ENCODE measurements at places on chromosomes 13 and 19.
A peak's percentile ranks its signal among the peaks of the same experiment; 100 is the strongest.

- DNase-seq, result no peak
Observed at GRCh38 chr19:14818588-14818987, 16.4 kb downstream of the OR7A5 start.

DNA sequence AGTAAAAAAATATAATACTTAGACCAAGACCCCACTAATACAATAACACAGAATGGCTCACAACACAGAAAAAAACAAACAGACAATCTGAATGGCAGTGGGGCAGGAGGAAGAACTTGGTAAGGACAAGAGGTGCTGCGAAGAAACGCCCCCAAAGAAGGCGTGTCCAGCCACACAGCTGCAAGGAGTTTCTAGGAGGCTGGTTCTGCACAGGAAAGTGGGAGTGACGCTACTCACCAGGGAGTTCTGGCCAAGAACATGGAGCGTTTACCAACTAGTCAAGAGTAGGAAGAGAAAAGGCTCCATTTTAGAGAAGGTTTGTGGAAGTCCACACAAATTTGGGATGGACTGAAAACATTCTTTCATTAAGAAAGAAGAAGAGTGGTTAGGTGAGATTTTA lies 95.3 kb upstream of the SLC15A1 start:
- DNase-seq, result no peak

DNA sequence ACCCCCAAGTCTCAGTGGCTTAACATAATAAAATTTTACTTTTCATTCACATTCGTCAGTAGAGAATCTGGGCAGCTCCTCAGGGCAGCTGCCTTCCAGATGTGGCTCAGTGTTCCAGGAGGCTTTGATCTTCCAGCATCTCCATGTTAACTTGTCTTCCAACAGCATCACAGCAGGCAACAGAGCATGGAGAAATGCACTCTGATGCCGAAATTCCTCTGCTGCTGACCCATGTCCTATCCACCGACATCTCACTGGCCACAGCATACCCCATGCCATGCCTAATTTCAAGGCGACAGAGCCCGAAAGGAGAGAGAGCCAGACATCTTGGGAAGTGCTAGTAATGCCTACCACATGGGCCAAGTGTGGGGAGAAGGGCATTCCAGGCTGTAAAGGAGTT lies 64.9 kb upstream of the MEDAG start:
- DNase-seq, result no peak

- DNase-seq, result peak; percentile 25
Observed at GRCh38 chr13:113489549-113490495, 689 bp downstream of the DCUN1D2 start.

DNA sequence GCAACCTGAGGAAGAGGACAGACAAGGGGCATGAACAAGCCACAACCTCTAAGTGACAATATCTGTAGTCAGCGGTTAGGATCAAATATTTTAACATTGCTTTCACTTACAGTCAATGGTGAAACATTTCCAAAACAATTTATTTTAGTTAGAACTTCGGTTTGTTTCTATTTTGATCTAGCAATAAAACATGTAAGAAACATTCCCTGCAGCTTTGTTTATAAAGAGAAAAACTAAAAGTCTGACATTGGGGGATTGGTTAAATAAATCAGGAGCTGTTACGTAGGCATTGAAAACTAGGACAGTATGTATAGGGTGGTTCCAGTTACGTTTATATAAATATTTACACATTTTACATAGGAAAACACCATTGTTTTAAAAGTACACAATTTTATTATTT lies 3.4 kb downstream of the URI1 start:
- DNase-seq, result no peak

GRCh38 chr13:74062933-74063332 lies 71.3 kb downstream of the KLF12 start:
- peak; percentile 3 for DNase-seq

DNA sequence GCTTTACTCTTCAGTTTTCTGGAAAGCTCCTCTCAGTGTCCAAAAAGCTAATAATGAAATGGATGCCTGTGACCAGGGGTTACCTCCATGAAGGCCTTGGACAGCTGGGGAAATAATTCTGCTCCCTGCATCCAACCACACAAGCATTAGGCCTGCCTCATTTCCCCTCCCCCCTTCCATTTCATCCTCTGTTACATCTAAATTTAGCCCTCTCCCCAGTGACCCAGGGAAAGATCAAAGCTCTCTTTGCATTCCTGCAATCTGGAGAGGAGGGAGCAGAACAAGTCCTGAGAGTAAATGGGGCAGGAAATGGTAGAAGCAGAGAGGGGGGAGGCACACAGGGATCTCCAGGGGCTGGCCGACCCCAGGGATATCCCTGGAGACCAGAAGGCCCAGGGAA lies 452.7 kb downstream of the TSHZ3 start:
- DNase-seq, result no peak

- DNase-seq, result no peak
Observed at GRCh38 chr13:97932036-97932435, 21.4 kb upstream of the IPO5 start.

DNA sequence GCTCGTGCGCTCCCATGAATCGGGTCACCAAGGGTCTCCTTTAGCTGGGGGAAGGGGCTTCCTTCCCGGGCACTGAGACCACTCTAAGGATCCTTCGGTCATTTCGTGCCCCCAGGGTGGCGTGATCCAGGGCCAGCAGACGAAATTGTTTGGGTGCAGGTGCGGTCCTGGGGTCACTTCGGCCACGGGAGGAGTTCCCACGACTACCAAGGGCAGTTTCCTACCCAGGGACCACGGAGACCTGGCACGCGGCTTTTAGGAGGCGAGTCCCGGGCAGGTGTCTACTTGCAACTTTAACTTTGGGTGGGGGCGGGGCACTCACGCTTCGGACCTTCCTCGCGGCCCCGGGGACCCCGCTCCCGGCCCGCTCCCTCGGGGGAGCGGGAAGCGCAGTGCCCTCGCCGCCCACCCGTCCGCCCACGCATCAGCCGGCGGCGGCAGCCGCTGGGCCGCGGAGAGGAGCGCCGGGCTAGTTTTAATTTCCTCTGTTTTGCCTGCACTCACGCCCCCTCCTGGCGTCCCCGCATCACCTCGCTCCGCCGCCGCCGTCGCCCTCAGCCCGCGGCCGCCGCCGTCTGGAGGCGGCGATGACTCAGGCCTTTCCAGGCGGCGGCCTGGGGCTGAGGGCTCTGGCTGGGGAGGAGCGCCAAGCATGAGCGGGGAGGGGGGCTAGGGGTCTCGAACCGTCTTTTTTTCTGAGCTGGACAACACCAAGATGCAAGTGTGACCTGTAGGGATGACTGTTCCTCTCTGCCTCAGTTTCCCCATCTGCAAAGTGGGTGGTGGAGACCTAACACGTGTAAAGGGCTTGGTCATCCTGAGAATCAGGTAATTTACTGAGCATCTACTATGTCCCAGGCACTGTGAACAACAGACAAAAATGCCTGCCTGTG lies 21.8 kb downstream of the OLFM2 start:
- peak; percentile 74 for DNase-seq

- DNase-seq, result no peak
Observed at GRCh38 chr19:19871932-19872331, 6.2 kb downstream of the ZNF253 start.

- DNase-seq, result no peak
Observed at GRCh38 chr19:6241680-6242377, 37.9 kb downstream of the MLLT1 start.

DNA sequence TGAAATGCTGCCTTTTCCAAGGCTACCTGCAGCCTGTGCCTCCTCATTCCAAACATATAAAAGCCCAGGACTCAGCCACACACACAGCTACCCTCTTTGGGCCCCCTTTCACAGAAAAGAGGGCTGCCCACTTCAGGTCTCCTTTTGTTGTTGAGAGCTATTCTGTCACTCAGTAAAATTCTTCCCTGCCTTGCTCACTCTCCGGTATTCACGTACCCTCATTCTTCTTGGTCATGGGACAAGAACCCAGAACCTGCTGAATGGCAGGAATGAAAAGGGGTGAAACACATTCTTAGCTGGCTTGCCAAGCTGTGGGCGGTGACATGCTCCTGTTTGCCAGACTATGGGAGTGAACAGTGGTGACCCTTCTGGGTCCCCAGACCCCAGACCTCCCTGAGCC lies 338.0 kb upstream of the ATXN8OS start:
- no peak for DNase-seq

- no peak for DNase-seq
Observed at GRCh38 chr13:73933795-73934194, 200.4 kb downstream of the KLF12 start.

GRCh38 chr19:41901707-41902360 lies 18.9 kb downstream of the ARHGEF1 start:
- DNase-seq, result no peak

DNA sequence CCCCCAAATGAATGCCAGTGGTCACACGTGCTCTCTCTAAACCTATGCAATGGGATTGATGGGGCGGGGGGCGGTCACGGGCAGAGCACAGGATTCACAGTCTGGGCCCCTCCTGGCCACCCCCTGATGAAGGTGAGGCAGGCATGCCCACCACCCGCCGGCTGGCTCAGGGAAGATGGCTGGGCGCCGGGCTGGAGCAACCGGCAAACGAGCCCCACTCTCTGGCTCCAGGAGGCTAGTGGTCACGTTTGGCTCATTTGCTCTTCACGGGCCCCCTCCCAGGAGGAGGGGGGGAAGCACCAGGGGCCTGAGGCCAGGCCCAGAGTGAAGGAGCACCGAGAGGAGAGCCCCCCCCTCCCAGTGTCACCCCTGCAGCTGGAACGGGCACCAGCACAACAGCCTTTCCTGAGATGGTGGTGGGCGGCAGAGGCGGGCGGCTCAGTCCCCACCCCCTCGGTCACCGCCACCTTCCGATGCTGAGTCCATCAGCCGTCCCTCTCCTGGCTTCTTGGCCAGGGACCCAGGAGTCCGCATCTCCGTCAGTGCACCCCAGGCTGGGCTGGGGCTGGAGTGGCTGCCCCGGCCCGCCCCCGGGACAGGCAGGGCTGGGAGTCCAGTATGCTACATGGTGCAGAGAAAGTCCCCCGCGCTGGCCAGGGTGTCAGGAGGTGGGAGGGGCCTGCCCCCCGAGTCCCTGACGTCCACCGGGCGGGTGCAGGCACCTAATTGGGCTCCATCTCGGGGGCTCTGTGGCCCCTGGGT lies 9.7 kb downstream of the BBC3 start:
- DNase-seq, result no peak

All from CD4-positive, alpha-beta T cell treated with Interferon alpha-2 for 1 hour (primary cell).